Muscle of back (tissue), 13 donors: ENCODE measurements at places on chromosomes 6 and 20.
A peak's percentile ranks its signal among the peaks of the same experiment; 100 is the strongest.

GRCh38 chr20:38635721-38636288, 34.2 kb downstream of the ARHGAP40 start:
- no peak for DNase-seq

- no peak for DNase-seq
Observed at GRCh38 chr6:107536180-107536961, 46.5 kb downstream of the SOBP start.

DNA sequence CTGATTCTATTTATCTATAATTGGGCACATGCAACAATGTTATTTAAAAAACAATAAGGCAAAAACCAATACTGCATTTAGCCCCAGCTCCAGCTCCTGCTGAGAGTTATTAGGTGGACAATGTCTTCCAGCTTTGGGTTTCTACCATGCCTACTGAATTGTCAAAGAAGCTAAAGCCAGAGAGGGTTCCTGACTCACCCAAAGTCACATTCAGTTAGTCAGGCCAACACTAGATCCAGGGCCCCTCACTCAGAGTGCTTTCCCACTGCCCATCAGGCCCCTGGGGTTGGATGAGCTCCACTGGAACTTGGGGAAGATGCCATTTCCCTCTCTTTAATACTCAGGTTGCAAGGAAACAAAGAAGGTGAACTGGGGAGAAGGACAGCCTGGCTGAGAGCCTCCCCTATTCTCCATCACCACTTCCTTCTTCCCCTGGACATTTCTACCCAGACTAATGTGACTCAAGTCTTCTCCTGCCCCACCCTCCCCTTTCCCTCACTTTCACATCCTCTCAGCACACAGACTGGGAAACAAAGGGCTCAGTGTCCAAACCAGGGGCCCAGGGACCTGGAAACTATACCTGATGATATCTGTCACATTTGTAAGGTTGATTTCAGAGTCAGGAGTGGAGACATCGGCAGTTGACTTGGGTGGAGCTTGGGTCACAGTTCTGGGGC, 6.0 kb downstream of the TREM1 start:
- DNase-seq, result no peak

DNA sequence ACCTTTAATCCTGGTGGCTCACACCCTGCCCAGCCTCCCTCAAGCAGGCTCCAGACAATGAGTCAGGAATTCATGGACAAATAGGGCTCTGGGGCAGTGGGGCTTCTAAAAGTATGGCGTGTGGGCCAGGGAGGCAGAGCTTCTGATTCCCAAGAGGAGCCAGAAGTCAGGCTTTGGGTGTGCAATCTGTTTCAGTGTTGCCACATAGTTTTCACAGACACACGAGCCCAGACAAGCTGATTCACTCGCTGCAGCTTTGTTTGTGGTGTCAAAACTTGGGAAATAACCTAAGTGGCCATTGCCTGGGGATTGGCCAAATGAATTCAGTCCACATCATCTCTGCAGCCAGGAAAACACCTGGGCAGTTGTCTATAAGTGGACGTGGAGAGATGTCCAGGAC, 9.2 kb downstream of the PEDS1 start:
- no peak for DNase-seq

DNA sequence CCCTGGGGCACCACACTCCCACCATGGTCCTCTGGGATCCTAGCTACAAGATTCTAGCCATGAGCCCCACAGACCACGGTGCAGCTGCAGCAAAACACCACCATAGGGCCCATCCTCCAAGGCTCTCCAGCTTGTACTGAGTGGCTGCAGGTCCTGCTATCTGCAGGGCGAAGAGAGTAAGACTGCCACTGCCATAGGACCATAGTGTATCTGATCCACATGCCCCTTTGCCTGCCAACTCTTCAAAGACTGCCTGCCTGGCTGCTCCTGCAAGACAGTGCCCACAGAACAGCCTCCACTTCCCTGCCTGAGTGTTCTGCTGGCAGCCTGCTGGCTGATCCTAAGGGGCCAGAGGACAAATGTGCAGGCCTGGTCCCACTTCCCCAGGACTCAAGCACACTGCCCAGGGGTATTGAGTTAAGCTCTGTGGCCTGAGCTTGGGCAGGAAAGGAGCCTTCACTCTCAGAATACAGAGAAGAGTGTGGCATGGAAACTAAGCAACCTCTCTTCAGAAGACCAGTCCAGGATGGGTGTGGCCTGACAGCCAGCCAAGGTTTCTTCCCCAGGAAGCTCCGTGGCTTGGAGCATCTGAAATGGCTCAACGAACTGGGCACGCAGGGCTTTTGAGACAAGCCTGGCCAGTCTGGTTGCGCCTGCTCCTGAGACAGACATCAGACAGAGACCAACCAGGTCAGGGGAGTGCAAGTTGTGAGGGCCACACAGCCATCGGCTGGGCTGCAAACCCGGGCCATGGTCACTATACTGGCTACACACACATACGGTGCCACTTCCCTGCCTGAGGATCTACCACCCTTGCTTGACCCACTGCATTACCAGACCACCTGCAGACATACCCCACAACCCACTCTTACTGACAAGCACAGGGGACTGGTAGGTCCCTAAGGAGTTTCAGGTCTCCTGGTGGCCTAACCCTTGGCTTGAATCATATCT, 54.5 kb downstream of the RNGTT start:
- no peak for DNase-seq

GRCh38 chr6:109453594-109454495, 1.7 kb downstream of the MICAL1 start:
- DNase-seq, result peak; percentile 62
